Ecto neural progenitor cell (in vitro differentiated cells): ENCODE measurements at places on chromosomes 4 and X.

- no peak for DNase-seq
Measured at GRCh38 chr4:176840166-176840565, 47.4 kb upstream of the VEGFC start.

- no peak for DNase-seq
Measured at GRCh38 chrX:133608406-133608805, 193.1 kb upstream of the GPC4 start.

DNA sequence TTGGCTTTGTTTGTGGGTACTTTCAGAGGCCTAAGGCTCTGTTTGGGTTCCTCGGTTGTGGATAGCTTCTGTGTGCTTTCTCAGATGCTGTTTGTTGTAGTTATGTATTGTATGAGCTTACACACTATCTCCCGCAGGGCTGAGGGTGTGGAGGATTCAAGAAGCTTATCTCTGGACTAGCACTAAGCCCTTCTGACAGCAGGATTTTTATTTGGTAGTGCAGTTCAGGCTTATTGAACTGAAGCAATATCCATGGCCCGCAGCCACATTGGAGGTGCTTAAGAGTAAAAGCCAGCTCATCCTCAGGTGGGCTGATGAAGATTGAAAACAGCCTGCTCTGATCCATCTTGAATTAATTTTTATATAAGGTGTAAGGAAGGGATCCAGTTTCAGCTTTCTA, 128.2 kb downstream of the RASGEF1B start:
- DNase-seq, result no peak

DNA sequence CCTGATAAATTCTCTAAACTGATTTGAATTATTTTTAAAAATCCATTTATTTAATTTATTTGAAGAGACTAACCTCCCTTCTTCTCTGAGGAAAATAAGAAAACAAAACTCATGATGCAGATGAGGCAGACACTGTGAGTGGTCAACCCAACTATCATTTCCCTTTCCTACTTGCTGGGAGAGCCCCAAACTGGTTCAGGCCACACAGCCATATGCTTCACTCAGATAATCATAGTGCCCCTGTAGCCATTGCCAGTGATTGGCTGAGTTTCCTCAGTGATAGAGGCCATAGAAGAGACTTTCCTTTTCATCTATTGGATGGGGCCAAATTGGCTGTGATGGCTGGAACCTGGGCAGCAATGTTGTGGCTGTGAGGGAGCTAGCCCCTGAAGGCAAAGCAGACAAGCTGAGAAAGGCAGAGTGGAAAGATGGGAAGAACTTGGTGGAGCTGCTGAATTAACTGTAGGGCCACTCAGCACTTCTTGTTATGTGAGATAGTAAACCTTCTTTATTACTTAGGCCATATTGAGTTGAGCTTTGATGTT, 49.8 kb downstream of the RAB33B start:
- no peak for DNase-seq

GRCh38 chr4:185318679-185319078, 77.0 kb downstream of the LRP2BP start:
- no peak for DNase-seq

DNA sequence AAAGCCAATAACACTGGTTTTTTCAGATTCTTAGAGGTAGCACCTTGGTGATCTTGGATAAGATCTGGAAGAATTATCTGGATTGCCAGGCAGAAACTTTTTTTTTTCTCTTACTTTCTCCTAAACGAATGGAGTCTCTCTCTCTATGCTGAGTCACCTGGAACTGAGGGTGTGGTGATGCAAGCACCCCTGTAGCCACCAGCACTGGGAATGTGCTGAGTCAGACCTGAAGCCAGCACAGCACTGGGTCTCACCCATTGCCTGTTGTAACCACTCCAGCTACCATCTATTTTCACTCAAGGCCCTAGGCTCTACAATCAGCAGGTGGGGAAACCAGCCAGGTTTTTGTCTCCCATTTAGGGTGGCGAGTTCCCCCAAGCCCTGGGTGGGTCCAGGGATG, 923.8 kb downstream of the RAPGEF2 start:
- no peak for DNase-seq

- DNase-seq, result no peak
Measured at GRCh38 chr4:24174602-24175001, 284.8 kb upstream of the PPARGC1A start.
